ENCODE measurements at places on chromosomes 2 and 18. TPM values are rescaled to one million over a fixed set of nuclear protein-coding genes. Genes with fewer than 3 reads are reported as not detected.

Gene IL36A
- total RNA-seq, result not detected

Gene CHRNG
- not detected for total RNA-seq

Gene PLCL1
- not detected for total RNA-seq

Gene CREG2
- total RNA-seq, result 10.0 TPM

Gene LRRC30
- not detected for total RNA-seq

Gene RBM43
- total RNA-seq, result 3.9 TPM
